CD4-positive, alpha-beta T cell treated with Interleukin-4 for 1 hour (primary cell): ENCODE measurements at places on chromosomes 13 and 19.

GRCh38 chr13:91661692-91662490 lies 263.5 kb downstream of the GPC5 start:
- no peak for DNase-seq

DNA sequence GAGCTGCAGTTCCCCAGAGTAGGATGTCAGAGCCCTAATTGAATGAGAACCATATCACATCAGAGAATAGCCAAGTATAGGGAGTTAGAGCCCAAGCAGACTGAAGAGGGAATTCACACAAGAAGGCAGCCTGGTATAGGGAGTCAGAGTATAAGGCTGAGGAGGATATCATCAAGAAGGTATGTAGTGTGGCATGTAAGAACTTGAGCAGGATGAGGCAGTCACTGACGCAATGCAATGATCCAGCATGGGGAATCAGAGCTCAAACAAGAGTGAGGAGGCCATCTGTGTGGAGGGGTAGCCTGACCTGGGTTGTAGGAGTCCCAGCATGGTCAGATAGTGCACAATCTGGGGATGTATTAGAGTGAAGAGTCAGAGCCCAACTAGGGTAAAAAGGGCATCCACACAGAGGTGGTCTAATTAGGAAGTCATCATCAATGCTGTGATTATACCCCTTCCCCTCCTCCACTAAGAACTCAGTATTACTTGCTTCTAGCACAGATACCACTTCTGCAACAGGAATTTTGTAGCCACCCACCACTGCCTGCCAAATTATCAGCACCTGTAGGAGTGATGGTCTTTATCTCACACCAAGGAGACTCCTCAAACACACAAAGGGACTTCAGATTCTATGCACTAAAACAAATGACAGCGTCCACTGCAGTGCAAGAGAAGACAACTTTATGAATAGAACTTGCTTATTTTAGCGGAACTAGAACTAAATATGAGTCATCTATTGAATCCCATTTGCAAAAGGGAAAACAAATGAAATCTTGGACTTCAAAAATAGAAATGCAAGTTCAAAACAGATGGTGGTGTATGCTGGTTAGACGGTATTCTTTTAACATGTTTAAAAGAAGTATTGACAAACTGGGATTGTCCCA lies 107.2 kb downstream of the FNDC3A start:
- DNase-seq = no peak

DNA sequence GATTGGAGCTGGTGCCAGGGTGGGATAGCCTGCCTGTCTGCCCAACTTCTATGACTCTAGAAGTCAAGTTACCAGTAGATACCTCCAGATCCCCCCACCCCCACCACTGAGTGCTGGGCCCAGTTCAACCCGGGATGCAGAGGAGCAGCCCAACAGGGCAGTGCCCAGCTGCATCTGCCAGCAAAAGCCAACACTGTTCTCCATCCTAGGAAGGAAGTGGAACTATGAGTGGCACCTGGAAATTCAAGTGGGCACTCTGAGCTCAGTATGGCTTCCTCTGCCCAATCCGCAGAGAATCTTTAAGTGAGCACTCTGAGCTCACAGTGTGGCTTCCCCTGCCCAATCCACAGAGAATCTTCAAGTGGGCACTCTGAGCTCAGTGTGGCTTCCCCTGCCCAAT lies 14.2 kb downstream of the TUBGCP3 start:
- DNase-seq = no peak

DNA sequence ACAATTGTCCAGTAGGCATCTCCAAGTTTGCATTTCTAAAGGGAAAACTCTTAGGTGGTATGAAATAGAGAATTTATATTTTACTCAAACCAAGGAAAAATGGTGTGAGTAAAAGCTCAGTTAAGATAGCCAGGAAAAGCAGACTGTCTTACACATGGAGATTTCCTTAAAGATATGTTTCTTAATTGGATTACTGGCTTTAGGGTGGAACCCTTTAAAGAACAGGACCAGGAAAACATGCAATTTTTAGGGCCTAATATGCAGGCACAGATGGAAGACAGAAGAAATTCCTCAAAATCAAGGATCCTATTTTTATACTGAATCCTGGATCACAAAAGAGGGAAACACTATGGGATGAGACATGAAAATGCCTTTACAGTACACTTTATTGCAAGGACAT lies 100.3 kb upstream of the PCDH17 start:
- DNase-seq = no peak

GRCh38 chr13:109787135-109787954 lies 962 bp upstream of the IRS2 start:
- DNase-seq = peak; percentile 47
